ENCODE measurements at places on chromosomes 3 and 15. TPM values are rescaled to one million over a fixed set of nuclear protein-coding genes. Genes with fewer than 3 reads are reported as not detected.

Gene ADGRG7
- not detected for total RNA-seq

Gene CPNE4
- total RNA-seq = 0.32 TPM

Gene SI
- total RNA-seq = not detected

Gene FBLN2
- 0.30 TPM for total RNA-seq

Gene FSIP1
- 0.76 TPM for total RNA-seq

Gene TMED3
- 192 TPM for total RNA-seq

Gene SLC22A14
- not detected for total RNA-seq

Gene GUCA1C
- 0.39 TPM for total RNA-seq

Gene FBXO40
- not detected for total RNA-seq

All from M059J (cell line).